Activated naive CD4-positive, alpha-beta T cell (primary cell): ENCODE measurements at places on chromosomes 2 and 18.

GRCh38 chr2:102304711-102305611 lies 6.4 kb upstream of the IL1RL1 start:
- DNase-seq, result no peak

GRCh38 chr2:207223051-207223450 lies 57.3 kb upstream of the KLF7 start:
- no peak for DNase-seq

GRCh38 chr2:69659941-69660483 lies 16.5 kb upstream of the AAK1 start:
- no peak for DNase-seq

GRCh38 chr2:70745276-70745825 lies 22.6 kb downstream of the ADD2 start:
- no peak for DNase-seq

DNA sequence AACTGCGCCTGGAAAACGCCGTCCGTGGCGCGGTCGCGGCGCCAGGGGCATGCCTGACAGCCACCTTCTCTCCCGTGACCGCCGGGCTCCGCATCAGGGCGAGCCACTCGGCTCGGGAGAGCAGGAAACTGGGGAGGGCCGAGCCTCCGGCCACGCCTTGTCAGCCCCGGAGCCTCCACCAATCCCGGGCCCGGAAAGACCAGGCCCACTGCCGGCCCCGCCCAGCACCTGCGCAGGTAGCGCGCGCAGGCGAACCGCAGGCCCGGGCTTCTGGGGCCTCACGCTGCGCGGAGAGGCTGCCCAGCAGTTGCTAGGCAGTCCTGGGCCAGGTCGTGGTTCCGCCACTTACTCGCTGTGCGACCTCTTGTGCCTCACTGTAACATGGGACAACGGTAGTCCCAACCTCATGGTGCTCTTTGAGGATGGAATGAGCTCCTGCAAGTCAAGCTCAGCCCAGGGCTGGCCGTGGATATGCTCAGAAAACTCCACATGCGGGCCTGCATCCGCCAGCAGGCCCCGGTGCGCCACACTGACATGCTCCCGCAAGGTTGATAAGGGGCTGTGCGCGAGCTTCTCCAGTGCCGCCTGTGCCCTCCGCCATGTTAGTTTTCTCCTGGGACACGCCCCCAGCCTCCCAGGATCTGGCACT lies 97.1 kb downstream of the INHBB start:
- DNase-seq, result no peak

DNA sequence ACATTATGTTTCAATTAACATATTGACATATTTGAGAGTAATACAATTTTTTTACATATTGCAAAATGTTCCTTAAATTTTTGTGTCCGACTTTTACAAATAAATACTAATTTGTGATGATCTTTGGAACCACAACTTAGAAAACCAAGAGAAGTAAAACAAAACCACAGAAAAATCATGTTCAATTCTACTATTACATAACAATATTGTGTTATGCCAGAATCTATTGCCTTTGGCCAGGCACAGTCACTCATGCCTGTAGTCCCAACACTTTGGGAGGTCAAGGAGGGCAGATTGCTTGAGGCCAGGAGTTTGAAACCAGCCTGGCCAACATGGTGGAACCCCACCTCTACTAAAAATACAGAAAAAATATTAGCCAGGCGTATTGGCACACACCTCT lies 92.8 kb upstream of the APCDD1 start:
- no peak for DNase-seq

DNA sequence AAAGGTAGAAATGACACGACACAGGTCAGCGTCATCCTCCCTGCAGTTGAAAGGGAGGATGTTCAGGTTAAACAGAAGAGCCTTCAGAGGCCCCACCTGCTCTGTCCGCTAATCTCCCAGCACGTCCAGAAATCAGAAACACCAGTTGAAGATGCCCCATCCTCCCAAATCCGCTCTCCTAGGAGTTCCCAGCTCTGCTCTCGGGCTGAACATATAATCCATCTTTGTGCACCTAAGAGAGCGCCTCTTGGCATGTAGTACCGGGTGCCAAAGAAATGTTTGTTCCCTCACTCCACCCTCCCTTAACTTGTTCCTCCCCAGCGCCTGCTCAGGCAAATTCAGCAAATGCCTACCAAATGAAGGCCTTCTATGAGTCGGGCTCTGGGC lies 145.2 kb upstream of the SMAD2 start:
- no peak for DNase-seq

GRCh38 chr2:207148020-207148419 lies 17.7 kb downstream of the KLF7 start:
- no peak for DNase-seq

DNA sequence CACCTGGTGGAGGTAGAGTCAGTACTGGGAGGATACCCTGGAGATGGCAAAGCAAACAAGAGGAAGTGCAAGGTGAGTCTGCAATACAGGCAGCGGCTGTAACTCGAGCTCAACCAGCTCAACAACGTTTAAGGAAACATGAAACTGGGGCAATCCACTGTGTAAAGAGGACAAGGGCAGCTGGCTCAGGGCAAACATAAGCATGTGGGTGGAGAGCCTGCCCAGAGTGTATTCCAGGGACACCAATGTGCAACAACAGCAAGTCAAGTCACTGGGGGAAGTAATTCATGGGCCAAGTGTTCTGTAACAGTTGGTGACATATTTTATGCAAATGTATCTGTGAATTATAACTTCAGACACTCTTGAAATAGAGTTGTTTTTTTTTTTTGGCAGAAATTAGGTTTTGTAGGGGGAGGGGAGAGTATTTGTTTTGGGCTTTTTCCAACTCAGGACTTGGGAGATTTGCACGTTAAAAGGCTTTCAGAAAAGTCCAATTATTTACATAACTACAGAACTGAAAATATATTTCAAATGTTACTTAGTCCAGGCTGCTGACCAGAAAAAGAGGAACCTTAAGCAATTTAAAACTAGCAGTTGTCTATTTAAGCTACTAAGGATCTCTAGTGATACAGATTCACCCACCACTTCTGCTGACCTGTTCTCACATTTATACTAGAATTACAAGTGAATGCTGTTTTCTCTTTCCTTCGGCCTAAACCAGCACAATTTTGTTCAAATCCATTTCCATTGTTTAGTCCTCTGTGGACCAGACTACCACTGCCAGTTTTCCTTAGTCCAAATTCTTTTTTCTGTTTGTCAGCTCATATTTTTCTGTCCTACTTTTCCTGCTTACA lies 18.6 kb downstream of the NRXN1 start:
- DNase-seq, result no peak

GRCh38 chr2:190755772-190756415 lies 107.0 kb downstream of the NAB1 start:
- no peak for DNase-seq
